ENCODE measurements at places on chromosomes 2 and 18.

GRCh38 chr18:3094338-3094684 is 81.4 kb upstream of the LPIN2 start:
- DNase-seq: no peak
- H3K27me3 ChIP-seq: no peaks in the 10 kb centered on the region
- H3K36me3 ChIP-seq: no peaks in the 10 kb centered on the region
- no peaks in the 10 kb centered on the region for H3K4me1 ChIP-seq
- H3K27ac ChIP-seq: no peak overlapping the region

GRCh38 chr2:191739194-191739593 is 61.3 kb downstream of the NABP1 start:
- H3K27me3 ChIP-seq: no peaks in the 10 kb centered on the region
- peaks cover 2% of the 10 kb centered on the region for H3K36me3 ChIP-seq
- H3K27ac ChIP-seq: no peak overlapping the region
- no peak for DNase-seq

DNA sequence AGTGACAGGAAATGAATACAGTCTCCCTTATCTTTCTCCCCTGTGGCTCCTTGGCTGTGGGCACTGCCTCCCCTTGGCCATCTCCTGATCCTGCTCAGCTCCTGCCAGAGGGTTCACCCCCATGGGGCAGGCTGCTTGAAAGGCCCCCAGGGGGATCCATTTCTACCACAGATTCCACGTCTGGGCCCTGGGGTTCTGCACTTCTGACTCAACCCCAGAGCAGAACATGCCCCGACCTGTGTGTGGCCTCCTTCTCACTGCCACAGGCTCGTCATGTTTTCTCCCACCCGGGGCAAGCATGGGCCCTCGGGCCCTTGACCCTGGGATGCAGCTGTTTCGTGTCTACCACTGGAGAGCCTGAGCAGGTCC is 122.2 kb downstream of the ACKR3 start:
- H3K36me3 ChIP-seq: no peaks in the 10 kb centered on the region
- H3K27me3 ChIP-seq: no peaks in the 10 kb centered on the region
- H3K4me3 ChIP-seq: no peak overlapping the region
- DNase-seq: no peak

GRCh38 chr18:37483984-37484819 is 81.4 kb downstream of the CELF4 start:
- H3K4me3 ChIP-seq: peak overlapping the region; percentile 54
- peak; percentile 59 for DNase-seq
- peak overlapping the region; percentile 14 for H3K27ac ChIP-seq
- H3K27me3 ChIP-seq: peaks cover 6% of the 10 kb centered on the region

DNA sequence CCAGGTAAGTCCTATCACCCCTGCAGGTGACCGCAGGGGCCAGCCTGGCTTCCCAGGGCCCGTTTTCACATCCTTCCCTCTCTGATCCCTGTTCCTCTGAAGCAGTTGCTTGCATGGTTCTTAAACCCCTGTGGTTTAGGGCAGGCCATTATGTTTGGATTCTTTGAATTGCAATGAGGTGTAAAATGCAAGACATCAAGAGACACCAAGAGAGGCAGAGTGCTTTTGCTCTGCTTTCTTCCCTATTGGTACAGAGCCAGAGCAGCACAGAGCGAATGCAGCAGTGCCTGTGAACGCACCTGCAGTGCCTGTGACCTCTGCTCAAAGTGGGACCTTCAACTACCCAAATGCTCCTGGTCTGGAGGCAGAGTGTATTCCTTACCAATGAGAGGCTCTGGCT is 7.6 kb downstream of the RFX8 start:
- no peak overlapping the region for H3K27ac ChIP-seq
- DNase-seq: peak; percentile 51
- H3K4me3 ChIP-seq: no peak overlapping the region
- H3K27me3 ChIP-seq: no peaks in the 10 kb centered on the region
- peaks cover 8% of the 10 kb centered on the region for H3K4me1 ChIP-seq
- H3K36me3 ChIP-seq: no peaks in the 10 kb centered on the region

- H3K4me1 ChIP-seq: no peaks in the 10 kb centered on the region
- H3K27me3 ChIP-seq: no peaks in the 10 kb centered on the region
- H3K4me3 ChIP-seq: no peak overlapping the region
- no peak for DNase-seq
- no peaks in the 10 kb centered on the region for H3K36me3 ChIP-seq
- no peak overlapping the region for H3K27ac ChIP-seq
Measured at GRCh38 chr2:98378901-98379300, 32.6 kb downstream of the CNGA3 start.

- no peak for DNase-seq
- no peaks in the 10 kb centered on the region for H3K4me1 ChIP-seq
- no peak overlapping the region for H3K27ac ChIP-seq
- no peak overlapping the region for H3K4me3 ChIP-seq
- H3K36me3 ChIP-seq: no peaks in the 10 kb centered on the region
Measured at GRCh38 chr18:49869354-49869753, 56.0 kb upstream of the ACAA2 start.

DNA sequence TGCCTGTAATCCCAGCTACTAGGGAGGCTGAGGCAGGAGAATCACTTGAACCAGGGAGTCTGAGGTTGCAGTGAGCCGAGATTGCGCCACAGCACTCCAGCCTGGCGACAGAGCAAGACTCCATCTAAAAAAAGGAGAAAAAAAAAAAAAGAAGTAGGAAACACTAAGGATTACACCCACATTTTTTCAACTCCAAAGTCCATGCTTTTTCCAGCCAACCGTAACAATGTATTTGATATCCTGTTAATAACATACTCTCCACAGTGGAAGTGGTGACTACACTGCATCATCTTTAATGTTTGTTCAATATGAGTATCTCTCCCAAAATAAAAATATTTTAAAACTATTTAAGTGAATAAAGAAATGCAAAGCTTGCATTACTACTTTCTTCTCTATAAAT is 481.6 kb upstream of the ACVR2A start:
- no peak overlapping the region for H3K4me3 ChIP-seq
- no peak overlapping the region for H3K27ac ChIP-seq
- no peak for DNase-seq

- no peak overlapping the region for H3K27ac ChIP-seq
- DNase-seq: no peak
- no peaks in the 10 kb centered on the region for H3K27me3 ChIP-seq
- H3K4me3 ChIP-seq: no peak overlapping the region
- no peaks in the 10 kb centered on the region for H3K36me3 ChIP-seq
Measured at GRCh38 chr2:98764499-98764898, 33.6 kb upstream of the MGAT4A start.

DNA sequence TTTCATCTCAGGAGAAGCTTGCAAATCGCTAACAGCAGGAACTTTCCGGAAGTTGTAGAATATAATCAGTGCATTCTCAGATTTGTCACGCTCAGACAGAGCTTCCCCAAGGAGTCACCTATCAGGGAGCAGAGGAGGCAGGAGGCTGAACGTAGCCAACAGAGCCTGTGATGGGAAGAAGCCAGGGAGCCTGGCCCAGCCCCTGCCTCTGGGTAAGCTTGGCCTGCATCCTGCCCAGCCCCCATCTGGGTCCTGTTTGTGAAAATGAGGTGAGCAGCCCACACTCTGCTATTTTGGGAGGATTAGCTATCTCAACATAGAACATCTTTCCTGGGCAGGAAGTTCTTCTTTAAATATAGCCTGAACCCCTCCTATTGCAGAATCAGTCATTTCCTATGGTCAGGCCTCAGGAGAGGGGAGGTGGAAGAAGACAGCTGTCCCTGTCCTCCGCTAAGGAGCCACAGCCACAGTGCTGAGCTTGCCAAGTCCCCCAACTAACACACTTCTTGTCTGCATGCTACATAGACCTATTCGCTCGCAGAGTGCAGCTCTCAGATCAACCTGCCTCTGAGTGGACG is 19.2 kb upstream of the PKDCC start:
- no peak for DNase-seq
- H3K27me3 ChIP-seq: peaks cover 2% of the 10 kb centered on the region
- H3K36me3 ChIP-seq: peaks cover 8% of the 10 kb centered on the region
- peaks cover 26% of the 10 kb centered on the region for H3K4me1 ChIP-seq

DNA sequence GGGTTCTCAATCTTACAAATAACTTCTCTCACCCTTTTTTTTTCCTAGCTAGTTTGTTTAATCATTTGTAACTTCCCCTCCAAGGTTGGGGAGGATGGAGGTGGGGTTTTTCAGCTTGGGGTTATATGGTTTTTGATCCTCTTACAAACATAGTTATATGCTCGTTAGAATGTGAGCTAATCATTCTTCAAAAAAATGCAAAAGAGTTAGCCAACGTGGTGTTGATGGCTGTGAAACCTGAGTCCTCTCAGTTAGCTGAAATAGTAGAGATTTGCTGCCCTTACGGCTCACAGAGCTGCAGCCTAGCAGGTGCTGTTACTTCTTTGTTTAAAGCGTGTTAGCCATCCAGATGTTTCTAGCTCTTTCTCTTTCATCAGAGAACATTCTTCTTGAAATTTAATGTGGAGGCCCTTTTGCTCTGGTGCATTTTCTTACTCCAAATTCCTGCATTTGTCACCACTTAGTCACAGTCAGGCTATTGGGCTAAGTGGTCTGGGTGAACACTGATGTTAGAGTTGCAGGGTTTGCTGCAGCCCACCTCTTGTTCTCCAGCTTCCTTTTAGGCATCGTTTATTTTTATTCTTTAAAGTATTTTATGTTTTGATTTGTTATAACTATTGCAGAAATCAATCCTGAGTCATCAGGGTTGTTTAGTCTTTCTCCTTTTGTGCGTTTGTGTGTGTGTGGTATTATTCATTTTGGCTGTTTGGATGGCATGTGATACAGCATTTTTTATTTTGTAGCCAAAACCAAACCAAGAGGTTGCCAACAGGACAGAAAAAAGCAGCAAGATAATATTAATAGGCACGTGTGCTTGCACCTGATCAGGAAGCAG is 41.1 kb downstream of the LIMS1 start:
- H3K4me1 ChIP-seq: peaks cover 3% of the 10 kb centered on the region
- no peak for DNase-seq
- no peaks in the 10 kb centered on the region for H3K36me3 ChIP-seq
- no peak overlapping the region for H3K27ac ChIP-seq
- no peaks in the 10 kb centered on the region for H3K27me3 ChIP-seq

- H3K4me1 ChIP-seq: no peaks in the 10 kb centered on the region
- no peaks in the 10 kb centered on the region for H3K27me3 ChIP-seq
- H3K36me3 ChIP-seq: peaks cover 26% of the 10 kb centered on the region
- H3K4me3 ChIP-seq: no peak overlapping the region
- DNase-seq: no peak
Measured at GRCh38 chr2:150575861-150576260, 88.4 kb upstream of the RND3 start.

GRCh38 chr18:73136134-73136533 is 268.3 kb upstream of the NETO1 start:
- H3K4me1 ChIP-seq: no peaks in the 10 kb centered on the region
- no peaks in the 10 kb centered on the region for H3K27me3 ChIP-seq
- H3K4me3 ChIP-seq: no peak overlapping the region
- DNase-seq: no peak
- H3K27ac ChIP-seq: no peak overlapping the region

DNA sequence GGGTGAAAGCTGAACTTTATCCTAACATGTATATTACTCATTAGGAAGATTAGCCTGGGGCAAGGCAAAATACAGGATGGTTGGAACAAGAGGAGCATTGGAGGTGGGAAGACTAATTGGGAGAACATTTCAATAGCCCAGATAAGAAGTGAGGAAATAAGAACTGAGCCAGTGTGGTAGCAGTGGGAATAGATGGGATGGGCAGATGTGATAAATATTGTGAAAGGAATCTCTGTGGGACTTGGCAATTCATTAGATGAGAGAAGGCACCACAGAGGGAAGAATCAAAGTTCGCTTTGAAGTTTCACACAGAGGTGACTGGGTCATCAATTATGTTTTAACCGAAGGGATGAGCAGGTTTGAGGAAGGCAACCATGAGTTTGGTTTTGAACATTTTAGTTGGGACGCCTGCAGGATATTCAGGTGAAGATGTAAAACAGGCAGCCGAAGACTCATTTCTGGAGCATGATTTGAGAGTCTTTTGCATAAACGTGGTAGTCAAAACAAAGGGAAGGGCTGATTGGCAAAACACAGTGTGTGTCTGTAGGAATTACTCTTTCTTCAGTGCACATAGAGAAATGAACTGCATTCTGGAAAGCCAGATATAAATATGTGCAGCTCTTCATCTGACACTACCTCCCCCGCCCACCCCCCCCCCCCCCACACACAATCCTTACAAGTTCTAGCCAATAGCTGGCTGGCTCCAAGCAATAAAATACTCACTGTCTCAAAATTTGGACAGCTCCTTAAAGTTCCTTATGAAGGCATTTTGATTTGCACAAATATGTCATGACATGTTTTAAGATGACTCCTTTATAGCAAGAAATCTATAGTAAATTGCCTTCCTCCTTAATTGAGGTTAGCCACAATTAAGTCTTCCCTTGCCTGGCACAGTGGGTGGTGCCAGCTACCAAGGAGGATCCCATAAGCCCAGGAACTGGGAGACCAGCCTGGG is 1.9 kb upstream of the SLC1A4 start:
- no peak overlapping the region for H3K27ac ChIP-seq
- no peak for DNase-seq
- peaks cover 26% of the 10 kb centered on the region for H3K27me3 ChIP-seq
- no peaks in the 10 kb centered on the region for H3K36me3 ChIP-seq
- H3K4me3 ChIP-seq: peak overlapping the region; percentile 29

- no peaks in the 10 kb centered on the region for H3K27me3 ChIP-seq
- peaks cover 19% of the 10 kb centered on the region for H3K4me1 ChIP-seq
Measured at GRCh38 chr2:69720404-69720803, 21.5 kb upstream of the ANXA4 start.

GRCh38 chr18:9147440-9148202 is 11.0 kb downstream of the ANKRD12 start:
- no peaks in the 10 kb centered on the region for H3K4me1 ChIP-seq
- no peak overlapping the region for H3K27ac ChIP-seq
- H3K36me3 ChIP-seq: no peaks in the 10 kb centered on the region
- no peak overlapping the region for H3K4me3 ChIP-seq

DNA sequence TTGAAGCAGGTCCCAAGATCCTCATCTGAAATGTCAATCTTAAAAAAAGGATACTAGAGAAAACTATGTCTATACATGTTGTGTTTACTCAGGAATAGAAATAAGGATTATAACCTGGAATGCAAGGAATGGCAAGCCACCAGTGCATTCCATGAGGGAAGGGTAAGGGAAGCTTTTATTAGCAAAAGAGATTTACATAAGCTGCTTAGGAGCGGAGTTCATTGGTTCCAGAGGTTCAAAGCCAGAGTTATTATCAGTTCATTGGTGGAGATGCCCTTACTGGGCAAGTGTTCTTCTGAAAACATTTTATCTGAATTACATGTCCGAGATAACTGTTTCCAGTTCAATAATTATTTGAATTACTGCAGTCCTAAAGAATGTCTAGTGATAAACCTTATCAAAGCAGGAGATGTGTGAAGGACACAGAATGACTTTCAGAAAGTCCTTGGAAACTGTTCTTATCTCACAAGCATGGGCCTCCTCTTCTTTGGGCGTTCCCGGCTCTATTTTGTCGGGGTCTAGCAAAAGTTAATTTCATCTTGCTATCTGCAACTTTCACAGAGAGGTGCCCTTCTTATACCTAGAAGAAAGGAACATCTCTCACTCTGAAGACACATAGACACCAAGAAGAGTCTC is 23.5 kb downstream of the COMMD1 start:
- peaks cover 21% of the 10 kb centered on the region for H3K36me3 ChIP-seq
- no peaks in the 10 kb centered on the region for H3K4me1 ChIP-seq
- H3K27me3 ChIP-seq: no peaks in the 10 kb centered on the region
- H3K27ac ChIP-seq: no peak overlapping the region

GRCh38 chr2:86807133-86807467 is 16.4 kb upstream of the CD8A start:
- peak overlapping the region; percentile 77 for H3K4me3 ChIP-seq
- peaks cover 3% of the 10 kb centered on the region for H3K4me1 ChIP-seq
- H3K36me3 ChIP-seq: no peaks in the 10 kb centered on the region
- no peak overlapping the region for H3K27ac ChIP-seq

All from H9 (cell line).